T-helper 2 cell (primary cell): ENCODE measurements at places on chromosomes 4 and X.
A peak's percentile ranks its signal among the peaks of the same experiment; 100 is the strongest.

DNA sequence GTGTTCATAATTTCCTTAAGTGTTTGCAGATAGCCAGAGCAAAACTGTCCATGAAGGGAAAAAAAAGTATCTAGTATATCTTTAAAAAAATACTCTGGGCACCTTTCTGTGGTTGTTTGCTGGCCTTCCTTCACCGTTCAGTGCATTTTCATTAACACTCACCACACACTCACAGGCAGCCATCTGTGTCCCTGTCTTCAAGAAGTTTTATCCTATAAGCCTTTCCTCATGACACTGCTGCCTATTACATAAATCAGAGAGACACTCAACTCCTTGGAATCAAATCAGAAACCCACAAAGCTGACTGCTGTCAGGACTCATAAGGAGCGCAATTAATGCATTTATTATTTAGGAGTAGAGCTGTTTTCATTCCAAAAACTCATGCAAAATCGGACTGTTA, 1720.2 kb downstream of the PCDH7 start:
- DNase-seq, result no peak

GRCh38 chr4:4386296-4386735, 586 bp upstream of the NSG1 start:
- DNase-seq, result peak; percentile 24

DNA sequence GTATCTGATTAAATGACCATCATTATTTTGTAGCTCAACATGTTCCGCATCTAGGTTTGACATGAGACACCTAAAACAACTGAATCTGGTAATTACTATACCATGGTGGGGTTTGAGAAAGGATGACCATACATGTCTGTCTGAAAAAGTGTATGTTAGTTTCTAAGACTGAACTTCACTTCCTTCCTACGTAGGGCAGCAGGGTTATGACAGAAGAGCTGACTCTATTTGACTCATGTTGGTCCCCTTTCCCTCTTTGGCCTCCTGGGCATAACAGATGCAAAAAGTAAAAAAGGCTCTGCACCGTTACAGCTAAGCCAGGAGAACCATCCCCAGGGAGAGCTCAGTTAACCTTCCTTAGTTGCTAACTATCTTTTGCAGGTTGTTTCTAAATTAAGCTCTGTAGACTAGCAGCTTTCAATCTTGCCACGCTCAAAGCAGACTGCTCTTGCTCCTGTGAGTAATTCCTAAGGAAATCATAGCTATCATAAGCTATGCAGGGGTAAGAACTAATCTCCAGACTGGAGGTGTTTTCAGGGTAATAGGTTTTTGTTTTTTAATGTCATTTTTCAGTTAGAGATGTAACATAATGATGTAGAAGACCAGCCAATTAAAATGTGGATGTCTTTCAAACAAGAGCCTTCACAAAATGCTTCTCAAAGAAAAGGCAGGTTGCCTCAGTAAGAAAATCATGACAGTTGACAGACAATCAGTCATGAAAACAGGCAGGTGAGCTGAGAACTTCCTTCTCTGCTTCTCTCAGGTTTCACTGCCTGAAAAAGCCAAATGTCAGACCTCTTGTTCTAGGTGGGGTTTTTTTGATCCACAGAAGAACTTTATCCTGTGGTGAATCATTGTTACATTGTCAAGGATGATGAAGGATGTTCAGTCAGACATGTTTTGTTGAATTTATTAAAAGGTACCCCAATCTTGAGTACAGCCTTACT, 66.9 kb upstream of the DAPP1 start:
- DNase-seq, result no peak

DNA sequence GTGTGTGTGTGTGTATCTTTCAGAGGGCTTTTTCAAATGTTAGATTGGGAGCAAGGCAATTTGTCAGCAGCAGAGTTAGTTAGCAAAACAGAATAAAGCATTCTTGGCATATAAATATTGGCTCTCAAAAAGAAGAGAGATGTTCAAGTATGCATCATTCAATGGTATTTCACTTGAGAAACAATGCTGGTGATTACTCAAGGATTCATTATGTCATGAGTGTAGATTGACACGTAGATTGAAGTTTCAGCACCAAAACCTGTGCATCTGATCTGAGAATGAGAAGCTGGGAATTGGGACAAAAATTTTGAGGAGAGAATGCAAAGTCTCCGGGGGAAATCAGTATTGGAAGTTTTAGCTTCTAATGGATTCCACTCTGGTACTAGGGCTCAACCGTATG, 241.4 kb downstream of the FRMPD4 start:
- DNase-seq, result no peak

DNA sequence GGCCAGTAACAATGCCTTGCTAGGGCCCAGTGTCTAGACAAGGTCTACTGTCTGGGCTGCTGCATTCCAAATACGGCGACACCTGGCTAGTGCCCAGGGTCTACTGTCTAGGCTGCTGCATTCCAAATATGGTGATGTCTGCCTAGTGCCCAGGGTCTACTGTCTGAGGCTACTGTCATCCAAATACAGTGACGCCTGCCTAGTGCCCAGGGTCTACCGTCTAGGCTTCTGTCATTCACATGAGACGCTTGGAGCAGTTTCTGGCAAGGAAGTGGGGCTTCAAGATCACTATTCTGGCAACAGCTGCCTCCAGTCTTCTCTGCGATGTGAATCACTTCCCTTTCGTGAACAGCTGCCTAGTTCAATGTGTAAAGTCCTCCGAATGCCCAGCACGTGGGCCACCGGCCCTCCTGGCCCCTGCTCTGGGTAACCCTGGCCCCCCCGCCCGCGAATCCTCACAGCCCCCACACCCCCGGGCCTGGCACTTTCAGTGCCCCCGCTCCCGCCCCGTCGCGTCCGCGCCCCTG, 12.7 kb downstream of the ACOX3 start:
- DNase-seq, result no peak

DNA sequence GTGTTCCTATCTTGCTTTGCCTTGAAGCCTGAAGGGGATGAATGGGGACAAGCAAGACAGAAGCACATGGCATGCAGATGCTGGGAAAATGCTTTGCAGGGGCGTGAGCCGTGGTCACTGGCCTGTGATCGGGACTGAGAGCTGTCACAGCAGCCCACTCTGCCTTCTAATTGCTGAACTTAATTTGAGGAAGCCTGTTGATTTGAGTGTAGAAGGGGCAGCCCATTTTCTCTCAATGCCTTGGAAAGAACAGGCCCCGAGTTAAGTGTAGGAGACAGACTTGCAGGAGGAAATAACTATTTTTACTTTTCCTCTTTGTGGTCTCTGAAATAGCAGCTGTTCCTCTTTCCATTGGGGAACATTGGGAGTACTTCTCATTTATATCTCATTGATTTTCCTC, 26.1 kb upstream of the TBC1D1 start:
- DNase-seq, result no peak

GRCh38 chr4:1058198-1058996, 47.0 kb downstream of the FGFRL1 start:
- no peak for DNase-seq

GRCh38 chrX:142428916-142429315, 223.8 kb upstream of the MAGEC2 start:
- DNase-seq, result no peak

DNA sequence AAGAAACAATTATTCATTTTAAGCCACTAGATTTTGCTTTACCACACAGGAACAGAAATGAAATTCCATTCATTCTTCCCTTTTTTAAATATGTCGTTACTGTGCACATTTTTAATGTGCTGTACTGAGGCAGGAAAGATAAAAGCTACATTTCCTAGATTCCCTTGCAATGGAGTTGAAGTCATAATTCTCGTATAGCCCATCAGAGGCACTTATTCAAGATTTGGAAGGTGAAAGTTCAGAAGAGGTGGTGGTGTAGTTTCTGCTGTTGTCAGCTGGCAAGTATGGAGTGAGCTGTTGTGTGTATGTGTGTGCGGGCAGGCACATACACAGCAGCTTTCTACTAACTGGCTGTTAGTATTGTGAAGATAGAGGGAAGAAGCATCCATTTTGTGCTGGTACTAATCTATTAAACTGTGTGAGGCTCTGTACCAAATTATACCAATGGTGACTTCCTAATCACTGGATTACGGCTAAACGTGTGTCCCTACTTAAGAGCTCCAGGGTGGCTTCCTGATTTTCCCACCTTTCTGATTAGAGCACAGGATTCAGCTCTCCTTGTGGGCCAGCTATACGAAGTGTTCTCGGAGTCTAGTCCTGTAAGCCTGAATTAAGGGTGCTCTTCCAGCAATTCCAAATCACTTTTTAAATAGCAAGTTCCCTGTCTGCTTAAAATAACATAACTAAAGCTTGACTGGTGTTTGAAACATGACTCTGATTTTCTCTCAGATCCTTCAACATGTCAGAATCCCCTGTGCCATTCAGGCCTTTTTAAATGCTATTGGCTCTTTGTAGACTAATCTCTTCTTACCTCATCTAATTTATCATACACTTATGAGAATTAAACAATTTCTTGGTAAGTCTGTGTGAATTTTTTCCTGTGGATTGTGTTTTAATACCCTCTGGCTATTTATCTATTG, 43.8 kb downstream of the PDS5A start:
- peak; percentile 54 for DNase-seq
